ENCODE measurements at places on chromosomes 6 and 20. TPM values are rescaled to one million over a fixed set of nuclear protein-coding genes. Genes with fewer than 3 reads are reported as not detected.

Gene RALGAPB
- 39.7 TPM for total RNA-seq

GRCh38 chr6:157272866-157273755, 50.2 kb downstream of the TMEM242 start:
- DNase-seq = no peak
- H3K4me1 ChIP-seq = peaks cover 6% of the 10 kb centered on the region
- H3K27ac ChIP-seq = peak overlapping the region; percentile 89
- H3K36me3 ChIP-seq = peaks cover 7% of the 10 kb centered on the region
- H3K4me3 ChIP-seq = peak overlapping the region; percentile 92
- peaks cover 8% of the 10 kb centered on the region for H3K27me3 ChIP-seq

GRCh38 chr20:57791966-57792365, 82.2 kb upstream of the PMEPA1 start:
- H3K4me1 ChIP-seq = peaks cover 3% of the 10 kb centered on the region
- no peak for DNase-seq
- H3K27ac ChIP-seq = no peak overlapping the region
- H3K36me3 ChIP-seq = no peaks in the 10 kb centered on the region

GRCh38 chr6:37454420-37455140, 21.6 kb downstream of the CMTR1 start:
- peaks cover 49% of the 10 kb centered on the region for H3K36me3 ChIP-seq
- no peak overlapping the region for H3K4me3 ChIP-seq
- no peaks in the 10 kb centered on the region for H3K27me3 ChIP-seq

DNA sequence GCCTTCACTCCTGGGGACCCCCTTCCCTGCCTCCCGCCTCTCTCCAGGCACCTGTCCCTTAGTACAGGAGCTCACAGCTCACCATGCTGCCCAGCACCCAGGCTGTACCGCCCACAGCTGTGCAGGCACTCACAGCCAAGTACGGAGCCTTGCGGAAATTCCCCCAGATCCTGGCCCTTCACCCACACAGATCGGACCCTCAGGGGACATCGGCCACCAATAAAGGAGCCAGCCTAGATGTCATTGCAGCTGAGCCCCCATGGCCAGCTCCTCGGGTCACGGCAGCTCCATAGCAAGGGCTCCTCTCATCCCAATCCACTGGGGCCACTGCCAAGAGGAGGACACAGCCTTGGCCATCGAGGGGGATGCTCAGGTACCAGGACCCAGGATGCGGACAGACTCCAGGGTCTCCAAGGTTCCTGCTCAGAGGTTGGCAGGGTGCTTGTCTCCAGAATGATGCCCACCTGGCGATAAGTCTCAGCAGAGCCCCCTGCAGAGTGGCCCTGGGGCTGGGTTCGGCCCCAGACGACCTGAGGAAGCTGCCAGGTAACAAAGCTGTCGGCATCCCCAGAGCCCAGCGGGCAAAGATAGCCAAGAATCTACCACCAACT, 82.3 kb downstream of the YTHDF1 start:
- H3K27ac ChIP-seq = no peak overlapping the region
- H3K4me1 ChIP-seq = no peaks in the 10 kb centered on the region
- H3K4me3 ChIP-seq = no peak overlapping the region
- no peaks in the 10 kb centered on the region for H3K36me3 ChIP-seq

DNA sequence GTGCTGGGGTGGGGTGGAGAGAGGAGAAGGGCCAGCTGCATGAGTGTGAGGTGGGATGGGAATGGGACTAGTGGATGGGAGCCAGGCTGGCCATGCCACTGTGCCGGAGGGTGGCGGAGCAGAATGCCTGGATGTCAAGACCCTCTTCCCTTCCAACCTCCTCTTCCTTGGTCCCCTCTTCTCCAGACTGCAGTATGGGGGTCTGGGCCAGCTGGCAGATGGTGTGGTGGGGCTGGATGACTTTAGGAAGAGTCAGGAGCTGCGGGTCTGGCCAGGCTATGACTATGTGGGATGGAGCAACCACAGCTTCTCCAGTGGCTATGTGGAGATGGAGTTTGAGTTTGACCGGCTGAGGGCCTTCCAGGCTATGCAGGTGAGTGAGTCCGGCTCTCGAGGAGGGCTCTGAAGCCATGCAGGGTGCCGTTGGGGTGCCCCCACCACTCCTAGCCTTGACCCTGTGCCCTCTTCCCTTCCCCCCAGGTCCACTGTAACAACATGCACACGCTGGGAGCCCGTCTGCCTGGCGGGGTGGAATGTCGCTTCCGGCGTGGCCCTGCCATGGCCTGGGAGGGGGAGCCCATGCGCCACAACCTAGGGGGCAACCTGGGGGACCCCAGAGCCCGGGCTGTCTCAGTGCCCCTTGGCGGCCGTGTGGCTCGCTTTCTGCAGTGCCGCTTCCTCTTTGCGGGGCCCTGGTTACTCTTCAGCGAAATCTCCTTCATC, 7.7 kb downstream of the DDR1 start:
- peaks cover 4% of the 10 kb centered on the region for H3K36me3 ChIP-seq
- no peaks in the 10 kb centered on the region for H3K27me3 ChIP-seq
- H3K27ac ChIP-seq = no peak overlapping the region

Gene AVP
- not detected for total RNA-seq

- H3K27me3 ChIP-seq = no peaks in the 10 kb centered on the region
- peaks cover 44% of the 10 kb centered on the region for H3K4me1 ChIP-seq
- H3K4me3 ChIP-seq = peak overlapping the region; percentile 36
- no peak for DNase-seq
- peaks cover 7% of the 10 kb centered on the region for H3K36me3 ChIP-seq
Measured at GRCh38 chr6:42394881-42395620, 56.7 kb downstream of the TRERF1 start.

Gene NMBR
- not detected for total RNA-seq

Gene KHDC1L
- not detected for total RNA-seq

- H3K4me3 ChIP-seq = no peak overlapping the region
- peaks cover 39% of the 10 kb centered on the region for H3K36me3 ChIP-seq
- H3K4me1 ChIP-seq = peaks cover 75% of the 10 kb centered on the region
- H3K27ac ChIP-seq = peak overlapping the region; percentile 31
Measured at GRCh38 chr20:48771542-48771941, 56.3 kb downstream of the PREX1 start.

DNA sequence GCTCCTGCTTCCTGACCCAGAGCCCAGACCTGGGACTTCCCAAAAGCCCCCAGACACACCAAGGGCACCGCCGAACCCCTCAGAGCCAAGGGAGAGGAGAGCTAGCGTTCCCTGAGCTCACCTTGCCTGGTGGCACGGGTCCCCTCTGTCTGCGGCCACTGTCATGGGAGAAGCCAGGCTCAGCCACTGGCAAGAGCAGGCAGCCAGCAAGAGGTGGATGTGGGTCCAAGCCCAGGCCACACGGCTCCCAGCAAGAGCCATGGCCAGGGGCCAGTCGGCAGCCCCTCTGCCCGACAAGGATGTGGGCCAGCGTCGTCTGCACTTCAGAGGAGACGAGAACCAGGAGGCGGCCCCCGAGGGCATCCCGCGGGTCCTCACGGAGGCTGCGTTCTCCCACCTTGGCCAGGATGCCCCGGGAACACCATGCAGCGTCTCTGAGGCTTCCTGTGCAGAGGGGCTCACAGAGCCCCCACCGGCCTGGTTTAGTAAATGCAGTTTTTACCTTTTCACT, 2.2 kb upstream of the PPDPF start:
- DNase-seq = no peak
- H3K27me3 ChIP-seq = peaks cover 15% of the 10 kb centered on the region
- H3K36me3 ChIP-seq = peaks cover 16% of the 10 kb centered on the region
- H3K27ac ChIP-seq = no peak overlapping the region

GRCh38 chr6:125867483-125867942, 76.8 kb downstream of the NCOA7 start:
- no peak overlapping the region for H3K27ac ChIP-seq
- H3K27me3 ChIP-seq = no peaks in the 10 kb centered on the region
- H3K36me3 ChIP-seq = peaks cover 10% of the 10 kb centered on the region
- peaks cover 2% of the 10 kb centered on the region for H3K4me1 ChIP-seq

- no peak for DNase-seq
- H3K36me3 ChIP-seq = no peaks in the 10 kb centered on the region
- peaks cover 2% of the 10 kb centered on the region for H3K4me1 ChIP-seq
Measured at GRCh38 chr6:170063431-170063830, 227.4 kb downstream of the DLL1 start.

Gene HRH3
- total RNA-seq = not detected

DNA sequence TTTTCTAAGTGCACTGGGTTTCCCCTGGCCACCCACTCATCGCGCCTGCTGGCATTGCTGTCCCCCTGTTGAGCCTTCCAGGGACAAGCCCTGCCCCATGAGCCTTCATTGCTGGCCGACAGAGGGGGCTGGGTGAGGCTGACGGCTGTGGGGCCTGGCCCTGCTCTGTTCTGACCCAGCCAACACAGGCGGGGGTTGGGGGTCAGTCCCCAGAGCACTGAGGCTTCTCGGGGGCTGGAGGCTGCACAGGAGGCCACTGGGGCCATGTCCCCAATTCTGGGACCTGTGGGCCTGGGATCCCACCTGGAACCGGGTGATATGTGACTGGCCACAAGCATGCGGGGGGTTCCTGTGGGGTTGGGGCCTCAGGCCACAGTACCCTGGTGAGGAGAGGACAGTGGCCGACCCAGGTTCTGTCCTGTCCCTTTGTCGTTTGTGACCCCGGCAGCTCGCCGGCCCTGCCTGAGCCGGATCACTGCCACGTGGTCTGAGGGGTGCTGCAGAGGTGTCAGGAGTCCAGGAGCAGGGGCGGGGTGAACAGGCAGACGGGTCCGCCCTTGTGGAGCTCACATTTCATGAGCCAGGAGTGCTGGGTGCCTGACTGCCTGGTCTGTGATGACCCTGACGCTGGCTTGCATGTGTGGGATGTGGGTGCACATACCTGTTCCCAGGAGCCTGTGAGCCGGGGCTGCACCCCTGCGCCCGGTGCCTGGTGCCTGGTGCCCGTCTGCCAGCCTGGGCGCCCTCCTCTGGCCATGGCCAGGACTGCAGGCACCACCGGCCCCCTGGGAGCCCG, 2.1 kb upstream of the COL20A1 start:
- peak; percentile 81 for DNase-seq
- no peaks in the 10 kb centered on the region for H3K36me3 ChIP-seq
- no peak overlapping the region for H3K27ac ChIP-seq

Data from activated naive CD8-positive, alpha-beta T cell treated with anti-CD3 and anti-CD28 coated beads, Interleukin-2, amount 10 ng/mL, durations not matched to agents 7 days and 5 days (primary cell).